CD14-positive monocyte (primary cell): ENCODE measurements at places on chromosomes 3 and 15.
A peak's percentile ranks its signal among the peaks of the same experiment; 100 is the strongest.

DNA sequence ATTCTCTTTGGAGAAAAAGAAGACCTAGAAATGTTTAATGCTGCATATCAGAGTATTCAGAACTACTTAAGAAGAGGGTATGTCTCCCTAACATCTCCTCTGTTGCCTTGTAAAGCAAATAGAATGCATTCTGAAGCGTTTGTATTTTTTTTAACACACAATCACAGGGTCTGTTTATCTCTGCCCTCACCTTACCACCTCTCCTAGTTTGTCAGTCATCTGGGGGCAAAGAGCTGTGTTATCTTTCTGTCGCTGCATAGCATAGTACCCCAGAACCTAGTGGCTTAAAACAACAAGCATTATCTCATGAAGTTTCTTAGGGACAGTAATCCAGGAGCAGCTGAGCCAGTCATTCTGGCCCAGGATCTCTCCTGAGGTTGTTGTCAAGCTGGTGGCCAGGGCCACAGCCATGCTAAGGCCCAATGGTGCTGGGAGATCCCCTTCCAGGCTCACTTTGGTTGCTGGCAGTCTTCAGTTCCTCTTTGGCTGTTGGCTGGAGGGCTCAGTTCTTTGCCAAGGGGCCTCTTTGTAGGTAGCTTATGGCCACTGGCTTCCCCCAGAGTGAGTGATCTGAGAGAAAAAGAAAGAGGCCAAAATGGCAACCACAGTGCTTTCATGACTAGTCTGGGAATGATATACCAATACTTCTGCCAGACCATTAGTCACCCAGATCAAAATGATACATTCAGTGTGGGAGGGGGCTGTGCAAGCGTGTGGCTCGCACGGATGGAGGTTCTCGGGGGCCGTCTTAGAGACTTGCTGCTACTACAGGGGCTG lies 17.8 kb downstream of the EDEM1 start:
- no peak for DNase-seq

GRCh38 chr3:99755831-99756230 lies 61.8 kb upstream of the CMSS1 start:
- DNase-seq: no peak

DNA sequence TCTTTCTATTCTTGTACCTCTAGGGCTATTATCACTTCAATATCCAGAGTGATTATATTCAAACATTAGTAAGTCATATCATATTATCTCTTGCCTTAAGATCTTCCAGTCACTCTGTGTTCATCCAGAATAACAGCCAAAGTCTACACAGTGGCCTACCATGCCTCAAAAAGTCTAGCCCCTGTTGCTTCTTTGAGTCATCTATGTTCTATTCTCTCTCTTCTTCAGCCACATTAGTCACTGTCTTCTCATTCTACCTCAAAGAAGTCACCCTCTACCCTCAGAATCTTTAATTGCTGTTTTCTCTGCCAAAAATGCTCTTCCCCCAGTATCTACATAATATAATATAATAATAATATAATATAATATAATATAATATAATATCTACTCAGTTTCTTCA lies 356.0 kb downstream of the NLGN1 start:
- DNase-seq: no peak

- DNase-seq: no peak
Measured at GRCh38 chr3:144912968-144913367, 941.3 kb downstream of the DIPK2A start.

- DNase-seq: no peak
Measured at GRCh38 chr15:78255421-78256043, 8.8 kb upstream of the DNAJA4 start.

DNA sequence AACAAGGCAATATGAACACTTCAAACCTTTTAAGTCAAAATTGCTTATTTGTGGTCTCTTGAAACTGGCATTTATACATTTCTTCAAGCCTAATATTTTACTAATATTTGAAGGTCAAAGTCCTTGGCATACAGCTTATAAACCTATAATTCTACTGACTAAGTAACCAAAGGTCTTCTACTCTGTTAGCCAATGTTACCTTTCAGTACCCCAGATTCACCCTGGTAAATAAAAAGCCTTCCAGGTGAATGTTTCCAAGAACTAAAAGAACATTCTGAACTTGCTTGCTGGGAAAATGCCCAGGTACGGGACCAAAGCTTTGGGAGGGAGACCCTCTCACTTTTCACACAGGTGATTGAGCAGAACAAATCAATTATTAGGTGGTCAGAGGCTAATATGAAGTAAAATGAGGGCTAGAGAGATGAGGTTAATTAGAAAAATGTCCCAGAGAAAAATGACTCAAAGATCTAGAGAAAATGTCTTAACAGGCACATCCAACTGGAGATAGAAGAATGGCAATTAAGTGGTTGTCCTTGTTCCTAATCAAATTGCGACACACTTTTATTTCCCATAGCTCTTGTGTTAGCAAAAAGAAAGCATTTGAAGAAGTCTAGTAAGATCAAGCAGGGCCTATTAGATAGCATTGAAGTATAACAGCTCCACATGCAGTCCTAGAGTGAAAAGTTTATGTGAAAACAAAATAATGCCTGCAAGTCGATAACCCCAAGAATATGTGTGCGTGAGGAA lies 232.0 kb downstream of the FOXP1 start:
- DNase-seq: no peak

DNA sequence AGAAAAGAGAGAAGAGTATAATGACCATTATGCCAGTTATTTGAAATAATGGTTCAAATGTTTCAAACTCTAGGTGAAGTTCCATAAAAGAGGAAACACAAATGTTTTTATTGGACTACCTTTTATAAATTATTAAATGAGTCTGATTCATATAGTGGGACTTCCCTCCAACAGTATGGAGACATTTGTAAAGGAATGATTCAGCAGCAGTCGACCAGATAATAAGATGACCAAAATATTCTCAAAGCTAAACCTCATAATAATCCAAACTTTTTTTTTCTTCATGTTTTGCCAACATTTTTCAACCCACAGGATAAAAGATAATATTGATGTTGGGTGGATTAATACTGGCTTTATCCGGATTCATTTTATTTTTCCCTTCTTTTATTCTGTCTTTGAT lies 18.8 kb downstream of the TIPARP start:
- peak; percentile 36 for DNase-seq

DNA sequence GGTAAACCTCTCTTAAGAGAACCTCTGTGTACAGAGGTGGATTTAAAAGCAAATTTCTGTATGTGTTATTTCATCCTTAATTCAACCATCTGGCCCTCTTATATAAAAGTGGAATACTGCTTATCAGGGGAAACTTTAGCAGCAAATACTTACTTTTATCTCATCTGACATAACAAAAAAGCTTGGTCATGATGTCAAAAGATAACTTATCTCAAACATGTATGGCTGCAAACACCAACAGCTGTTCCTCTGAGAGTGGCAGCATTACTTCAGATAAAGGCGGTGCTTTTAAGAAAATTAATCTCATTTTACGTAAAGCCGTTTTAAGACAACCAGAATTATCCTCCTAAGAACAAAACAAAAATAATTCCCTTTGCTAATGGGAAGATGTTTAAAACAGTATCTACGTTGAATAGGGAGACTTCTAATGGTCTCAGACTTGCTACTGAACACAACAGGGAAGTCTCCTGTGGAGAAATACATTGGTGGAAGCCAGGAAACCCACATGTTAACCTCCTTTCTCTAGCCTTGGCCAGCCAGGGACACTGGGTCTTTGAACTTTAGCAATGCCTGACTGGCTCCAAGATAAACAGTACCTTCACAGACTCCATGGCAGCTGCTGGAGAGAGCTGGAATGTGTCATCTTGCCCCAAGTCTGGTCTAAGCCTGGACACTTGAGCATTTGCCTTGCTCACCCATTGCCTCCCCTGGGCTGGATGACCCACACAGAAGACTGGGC lies 18.1 kb downstream of the ARRDC4 start:
- no peak for DNase-seq
